Stimulated activated CD8-positive, alpha-beta memory T cell treated with anti-CD3 and anti-CD28 coated beads, Interleukin-12 subunit alpha, Interleukin-12 subunit beta, amount 100 ng/mL, for 1 hour (primary cell): ENCODE measurements at places on chromosomes 2 and 18.

GRCh38 chr2:196660244-196660643, 20.7 kb downstream of the CCDC150 start:
- no peak for DNase-seq

GRCh38 chr2:175880-176820, 87.7 kb downstream of the SH3YL1 start:
- DNase-seq: peak; percentile 23

- DNase-seq: no peak
These were observed 545.0 kb upstream of the ZNF804A start for GRCh38 chr2:184053326-184053725.

GRCh38 chr2:234679741-234680687, 183.1 kb upstream of the ARL4C start:
- DNase-seq: no peak

GRCh38 chr2:24908461-24908901, 11.6 kb downstream of the ADCY3 start:
- no peak for DNase-seq

DNA sequence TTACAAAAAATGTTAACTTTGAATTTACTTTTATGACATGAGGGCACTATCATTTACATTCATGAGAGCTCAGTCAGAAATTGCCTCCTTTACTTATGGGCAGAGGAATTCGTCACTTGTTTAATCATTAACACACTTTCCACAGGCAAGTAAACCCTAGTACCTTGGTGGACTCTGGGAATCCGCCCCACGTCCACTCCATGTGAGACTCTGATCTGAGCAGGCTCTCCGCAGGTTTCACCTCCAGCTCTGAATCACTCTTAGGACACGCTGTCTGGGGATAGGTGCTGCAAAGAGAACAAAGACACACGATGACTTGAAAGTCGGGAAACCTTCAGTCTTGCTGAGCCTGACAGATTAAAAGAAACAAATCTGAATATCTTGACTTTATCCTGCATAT, 73.6 kb downstream of the LPIN2 start:
- no peak for DNase-seq
